ENCODE measurements at places on chromosomes 7 and 10.

GRCh38 chr10:10094691-10095090 lies 923.0 kb upstream of the CELF2 start:
- no peak for DNase-seq

DNA sequence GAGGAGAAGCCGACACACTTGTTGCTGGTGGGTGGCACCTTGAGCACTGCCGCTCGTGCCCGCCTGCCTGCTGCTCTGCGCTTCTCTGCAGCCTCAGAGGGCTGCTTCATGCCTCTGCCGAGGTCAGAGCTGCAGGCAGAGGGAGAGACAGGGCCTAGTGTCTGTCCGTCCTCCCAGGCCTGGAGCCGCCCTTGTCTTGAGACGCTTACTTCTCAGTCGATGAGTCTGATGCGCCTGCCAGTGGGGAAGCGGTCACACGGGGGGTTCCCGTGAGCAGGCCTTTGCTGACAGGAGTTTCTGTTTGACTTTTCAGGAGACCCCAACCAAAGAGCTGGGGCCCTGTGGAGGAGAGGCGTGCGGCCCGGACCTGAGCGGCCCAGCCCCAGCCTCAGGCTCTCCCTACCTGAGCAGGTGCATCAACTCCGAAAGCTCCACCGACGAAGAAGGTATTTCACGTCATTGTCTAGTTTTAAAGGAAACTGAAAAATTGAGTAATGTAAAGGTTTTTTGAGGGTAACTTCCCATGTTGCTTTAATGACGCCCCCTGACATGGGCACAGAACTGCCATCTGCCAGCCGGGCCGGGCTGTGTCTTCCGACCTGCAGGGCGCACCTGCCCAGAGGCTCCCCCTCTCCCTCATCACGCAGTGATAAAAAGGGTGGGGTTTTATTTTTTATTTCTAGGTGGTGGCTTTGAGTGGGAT lies 7.8 kb upstream of the BHLHA15 start:
- DNase-seq = no peak

- DNase-seq = no peak
Observed at GRCh38 chr7:2087744-2088143, 145.0 kb downstream of the MAD1L1 start.

DNA sequence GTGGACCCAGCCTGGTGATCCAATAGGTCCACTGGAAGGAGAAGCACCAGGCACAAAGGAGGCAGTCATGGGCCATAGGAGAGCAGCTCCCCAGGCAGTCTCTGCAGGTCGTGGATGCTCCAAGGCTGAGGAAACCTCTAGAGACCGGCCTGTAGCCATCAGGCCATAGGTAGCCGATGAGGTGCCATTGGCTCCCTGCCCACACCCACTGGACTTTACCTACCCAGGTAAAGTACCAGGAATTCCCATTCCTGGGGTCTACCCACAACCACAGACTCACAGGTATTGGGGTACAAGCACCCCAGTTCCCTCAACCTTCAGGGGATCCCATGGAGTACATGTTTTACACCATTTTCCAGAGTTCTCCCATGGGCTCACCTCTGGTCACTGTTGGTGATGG lies 188.0 kb upstream of the TCERG1L start:
- no peak for DNase-seq

- DNase-seq = no peak
Observed at GRCh38 chr10:62147425-62147824, 121.2 kb downstream of the RTKN2 start.

GRCh38 chr7:90988516-90988915 lies 275.7 kb upstream of the FZD1 start:
- no peak for DNase-seq

DNA sequence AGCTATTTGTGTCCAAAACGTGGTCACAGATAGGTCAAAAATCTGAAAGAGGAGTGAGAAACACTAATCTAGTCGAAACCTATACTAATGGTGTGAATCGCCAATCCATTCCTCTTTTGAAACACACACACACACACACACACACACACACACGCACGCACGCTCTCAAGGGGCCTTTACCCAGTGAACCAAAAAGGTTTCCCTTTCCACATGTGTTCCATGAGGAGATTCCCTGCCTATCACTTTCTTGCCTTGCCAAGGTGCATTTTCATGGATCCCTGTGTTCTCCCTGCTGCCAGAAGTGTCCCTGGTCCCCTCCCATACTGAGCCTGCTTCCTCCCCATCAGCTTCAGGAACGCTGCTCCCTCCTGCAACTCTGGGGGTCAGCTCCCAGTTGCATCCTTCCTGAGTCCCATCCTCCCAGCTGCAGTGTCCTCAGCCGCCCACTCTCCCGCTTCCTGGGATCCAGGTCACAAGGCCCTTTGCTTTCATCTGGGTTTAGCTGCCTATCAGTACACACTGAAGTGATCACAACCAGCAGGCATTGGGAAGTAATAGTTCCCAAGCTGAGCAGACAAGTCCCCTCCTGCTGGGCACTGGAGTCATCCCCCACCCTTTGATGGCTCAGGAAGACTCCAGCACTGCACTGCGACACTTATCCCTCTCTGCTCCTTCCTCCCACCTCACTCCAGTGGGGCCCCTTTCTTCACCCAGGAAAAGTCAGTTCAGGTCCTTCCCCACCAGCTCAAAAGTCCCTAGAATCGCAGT lies 49.2 kb upstream of the KCNMA1 start:
- DNase-seq = no peak

DNA sequence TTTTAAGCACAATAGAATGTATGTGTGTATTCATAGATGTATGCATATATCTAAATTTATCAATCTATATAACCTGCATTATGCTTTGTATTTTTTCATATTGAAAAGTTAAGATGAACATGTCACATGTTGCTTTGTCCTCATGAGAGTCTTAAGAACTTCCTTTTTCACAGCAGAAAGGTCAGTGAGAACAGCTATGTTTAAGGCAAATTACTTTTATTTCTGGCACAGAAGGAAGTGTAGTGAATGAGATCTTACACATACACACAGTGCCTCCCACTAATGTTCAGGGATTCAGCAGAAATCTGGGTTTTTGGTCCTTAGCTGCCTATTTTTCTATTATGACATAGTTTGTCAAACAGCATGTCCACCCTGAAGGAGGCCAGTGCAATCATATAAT lies 134.8 kb downstream of the TMEM26 start:
- no peak for DNase-seq

DNA sequence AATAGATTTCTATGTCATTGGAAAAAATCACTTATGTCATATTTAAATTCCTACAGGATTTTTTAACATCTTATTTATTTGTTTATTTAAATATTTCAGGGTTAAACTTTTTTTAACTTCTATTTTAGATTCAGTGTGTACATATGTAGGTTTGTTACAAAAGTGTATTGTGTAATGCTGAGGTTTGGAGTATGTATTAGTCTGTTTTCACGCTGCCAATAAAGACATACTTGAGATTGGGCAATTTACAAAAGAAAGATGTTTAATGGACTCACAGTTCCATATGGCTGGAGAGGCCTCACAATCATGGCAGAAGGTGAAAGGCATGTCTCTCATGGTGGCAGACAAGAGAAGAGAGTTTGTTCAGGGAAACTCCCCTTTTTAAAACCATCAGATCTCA lies 65.4 kb downstream of the MGAM2 start:
- no peak for DNase-seq

DNA sequence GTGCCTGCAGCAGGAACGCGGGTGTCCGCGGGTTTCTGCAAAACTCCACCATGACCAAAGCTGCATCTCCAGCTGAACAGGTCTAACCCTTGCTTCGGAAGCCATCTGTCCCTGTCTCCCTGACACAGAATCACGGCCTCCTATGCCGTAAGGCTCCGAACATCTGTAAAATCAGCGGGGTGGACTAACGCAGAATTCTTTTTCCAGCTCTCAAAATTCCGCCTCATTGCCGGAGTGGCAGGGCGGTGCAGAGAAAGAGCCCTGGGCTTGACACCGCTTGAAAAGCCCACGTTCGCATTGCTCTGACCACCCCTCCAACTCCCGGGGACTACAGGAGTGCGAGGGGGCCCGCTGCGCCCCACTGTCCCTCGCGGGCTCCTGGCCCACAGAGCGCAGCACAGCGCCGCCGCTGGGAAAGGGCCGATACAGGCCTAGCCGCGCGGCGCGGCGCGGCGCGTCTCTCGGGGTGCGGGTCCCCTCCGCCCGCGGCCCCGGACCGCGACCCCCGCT lies 409 bp downstream of the DNMBP start:
- DNase-seq = no peak

DNA sequence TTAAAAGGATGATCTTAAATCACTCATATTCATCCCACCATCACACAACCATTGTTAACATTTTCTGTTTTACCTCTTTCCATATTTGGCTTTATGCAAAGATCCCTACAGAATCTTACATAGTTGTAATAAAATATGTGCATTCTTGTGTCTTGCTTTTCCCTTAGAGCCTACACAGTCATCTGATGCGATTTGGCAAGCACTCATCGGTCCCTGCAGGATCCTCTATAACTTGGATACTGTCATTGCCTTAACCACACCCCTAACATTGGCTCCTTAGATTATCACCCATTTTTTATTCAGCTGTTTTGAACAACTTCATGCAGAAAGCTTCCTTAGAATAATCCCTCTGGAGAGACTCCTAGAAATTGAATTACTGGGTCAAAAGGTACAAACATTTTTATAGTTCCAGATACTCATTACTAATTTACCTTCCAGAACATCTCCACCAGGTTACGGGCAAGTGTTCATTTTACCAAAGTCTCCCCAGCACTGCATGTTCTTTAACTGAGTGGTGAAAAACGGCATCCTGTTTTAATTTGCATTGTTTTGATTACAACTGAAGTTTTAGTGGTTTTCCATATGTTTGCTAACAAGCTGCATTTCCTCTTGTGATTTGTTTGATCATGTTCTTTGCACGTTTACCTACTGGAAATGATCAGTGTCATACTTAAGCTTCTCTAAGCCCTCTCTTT lies 268.3 kb downstream of the GRID1 start:
- DNase-seq = no peak

DNA sequence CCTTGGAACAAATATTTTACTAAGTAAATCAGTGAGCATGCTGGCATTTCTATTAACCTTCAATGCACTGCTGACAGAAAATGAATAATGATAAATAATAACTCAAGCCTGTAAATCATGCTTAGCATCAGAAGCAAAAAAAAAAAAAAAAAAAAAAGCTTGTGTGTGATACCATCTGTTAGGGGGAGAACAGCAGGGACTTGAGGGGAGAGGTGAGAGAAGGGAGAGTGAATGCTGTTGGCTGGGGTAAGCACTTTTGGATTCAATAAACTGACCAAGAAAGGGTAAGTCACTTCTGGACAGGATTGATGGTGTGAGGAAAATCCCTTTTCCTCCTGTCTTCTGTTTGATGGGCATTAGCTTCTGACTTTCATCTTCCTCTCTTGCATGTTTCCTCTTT lies 996.4 kb downstream of the KCNMA1 start:
- DNase-seq = no peak

DNA sequence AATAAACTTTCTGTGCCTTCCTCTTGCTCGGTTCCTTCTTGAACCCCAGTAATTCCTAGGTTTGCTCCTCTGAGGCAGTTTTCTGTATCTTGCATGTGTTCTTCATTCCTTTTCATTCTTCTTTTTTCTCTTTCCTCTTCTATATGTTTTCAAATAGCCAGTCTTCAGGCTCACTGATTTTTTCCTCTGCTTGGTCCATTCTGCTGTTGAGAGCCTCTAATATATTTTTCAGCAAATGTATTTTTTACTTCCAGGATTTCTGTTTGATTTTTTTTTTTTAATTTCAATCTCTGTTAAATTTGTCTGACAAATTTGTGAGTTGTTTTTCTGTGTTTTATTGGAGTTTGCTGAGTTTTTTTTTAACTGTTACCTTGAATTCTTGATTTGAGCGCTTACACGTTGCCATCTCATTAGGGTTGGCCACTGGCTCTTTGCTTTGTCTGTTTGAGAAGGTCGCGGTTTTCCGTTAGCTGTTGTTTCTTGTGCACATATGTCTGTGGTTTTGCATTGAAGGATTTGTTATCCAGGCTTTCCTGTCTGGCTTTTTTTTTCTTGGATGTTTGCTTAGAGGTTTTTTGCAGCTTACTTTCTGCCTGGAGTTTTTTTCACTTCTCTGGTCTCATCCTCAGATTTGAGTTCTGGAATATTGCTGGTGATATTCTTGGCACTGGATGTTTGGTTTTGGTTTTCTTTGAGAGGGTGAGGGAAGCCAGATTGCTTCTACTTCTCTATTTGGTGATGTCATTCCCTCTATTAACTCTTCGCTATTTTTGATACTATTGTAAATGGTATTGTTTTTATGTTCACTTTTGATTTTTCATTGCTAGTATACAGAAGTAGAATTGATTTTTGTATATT lies 12.7 kb downstream of the SPRN start:
- DNase-seq = no peak

- no peak for DNase-seq
Observed at GRCh38 chr7:51455948-51456347, 139.3 kb upstream of the COBL start.

- no peak for DNase-seq
Observed at GRCh38 chr10:94104316-94105000, 110.7 kb downstream of the PLCE1 start.

GRCh38 chr7:83957333-83957732 lies 237.3 kb downstream of the SEMA3A start:
- no peak for DNase-seq

DNA sequence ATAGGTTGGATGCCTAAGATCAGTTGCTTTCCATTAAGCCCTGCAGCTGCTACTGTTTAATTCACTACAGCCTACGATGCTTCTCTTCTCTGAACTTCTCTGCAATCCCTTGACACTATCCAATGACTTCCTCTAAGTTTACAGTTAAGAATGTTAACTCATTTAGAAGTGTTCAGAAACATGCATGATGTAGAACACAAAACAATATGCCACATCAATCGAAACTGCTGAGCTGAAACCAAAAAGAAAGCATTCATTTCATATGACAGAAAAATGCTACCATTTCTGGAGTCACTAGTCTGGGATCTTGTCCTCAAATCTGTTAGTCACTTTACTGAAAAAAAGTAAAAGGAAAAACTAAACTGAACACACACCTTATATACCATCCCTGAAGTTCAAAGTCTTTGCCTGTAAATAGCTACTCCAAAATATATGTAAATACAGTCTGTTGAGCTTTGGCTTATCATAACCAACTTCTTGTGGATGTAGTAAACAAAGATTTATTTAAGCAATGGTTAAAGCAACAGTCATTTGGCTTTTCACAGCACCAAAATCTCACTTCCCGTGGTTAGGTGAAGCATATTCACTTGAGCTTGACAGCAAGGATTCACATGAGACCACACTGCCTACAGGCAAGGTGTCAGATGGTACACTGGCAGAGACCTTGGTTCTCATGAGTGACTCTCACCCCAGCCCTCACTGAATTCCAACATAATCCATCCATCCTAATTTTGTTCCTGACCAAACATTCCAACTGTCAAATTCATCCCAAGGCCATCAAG lies 187.0 kb downstream of the PPP1R17 start:
- no peak for DNase-seq

DNA sequence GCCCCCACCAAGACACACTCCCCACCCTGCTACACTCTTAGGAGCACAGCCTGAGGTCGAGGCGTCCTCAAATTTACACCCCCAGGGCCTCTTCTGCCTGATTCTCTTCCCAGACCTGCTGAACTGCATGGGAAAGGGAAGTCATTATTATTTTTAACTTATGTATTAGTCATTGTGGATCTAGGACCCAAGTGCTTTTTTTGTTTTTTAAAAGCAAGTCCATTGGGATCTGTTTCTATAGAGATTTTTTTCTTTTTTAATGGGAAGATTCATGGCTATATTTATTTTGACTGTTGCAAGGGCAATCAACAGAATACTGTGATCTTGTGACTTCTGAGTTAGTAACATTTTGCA lies 203.8 kb downstream of the ZMYND11 start:
- no peak for DNase-seq

- no peak for DNase-seq
Observed at GRCh38 chr7:66669088-66669487, 40.4 kb downstream of the KCTD7 start.
